NCI-H510A (cell line): ENCODE measurements at places on chromosomes 2 and 18.

- no peak for DNase-seq
These were observed 453.3 kb upstream of the SALL3 start for GRCh38 chr18:78526275-78526674.

- no peak for DNase-seq
These were observed 43.7 kb upstream of the NYAP2 start for GRCh38 chr2:225355788-225356187.

DNA sequence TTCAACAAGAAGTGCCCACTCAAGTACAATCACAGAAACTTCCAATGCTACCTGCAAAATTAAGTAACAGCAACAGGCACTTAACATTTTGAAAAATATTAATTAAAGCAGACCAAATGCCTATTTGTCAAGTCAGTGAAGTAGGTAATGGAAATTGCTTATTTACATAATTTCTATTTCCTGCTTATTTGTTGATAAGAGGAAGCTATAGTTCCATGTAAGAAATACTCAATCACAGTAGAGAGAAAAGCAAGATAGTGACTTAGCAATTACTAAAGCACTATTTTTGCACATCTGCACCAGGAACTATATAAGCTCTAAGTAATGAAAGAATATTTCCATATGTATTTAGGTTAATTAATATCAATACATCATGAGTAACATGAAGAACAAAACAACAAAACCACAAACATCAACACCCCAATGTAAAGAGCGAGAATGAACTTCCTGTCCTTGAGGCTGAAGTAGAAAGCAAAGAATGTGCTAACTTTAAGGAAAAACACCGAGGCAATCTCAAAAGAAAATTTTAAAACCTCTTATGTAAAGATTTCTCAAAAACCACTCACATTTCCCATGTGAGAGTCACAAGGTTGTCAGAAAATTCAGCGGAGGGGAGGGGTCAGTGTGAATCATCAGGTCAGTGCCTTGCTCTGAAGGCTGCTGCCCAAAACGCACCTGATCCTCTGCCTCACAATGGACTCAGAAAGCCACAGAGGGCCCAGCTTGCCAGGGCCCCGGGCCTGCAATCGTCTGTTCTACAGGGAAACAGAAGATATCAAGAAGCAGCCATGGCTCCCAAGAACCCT, 12.5 kb downstream of the NPC1 start:
- DNase-seq: no peak

- DNase-seq: no peak
These were observed 206.6 kb downstream of the HAUS1 start for GRCh38 chr18:46310675-46311345.

- DNase-seq: no peak
These were observed 139.5 kb downstream of the LRRC30 start for GRCh38 chr18:7370375-7370774.

DNA sequence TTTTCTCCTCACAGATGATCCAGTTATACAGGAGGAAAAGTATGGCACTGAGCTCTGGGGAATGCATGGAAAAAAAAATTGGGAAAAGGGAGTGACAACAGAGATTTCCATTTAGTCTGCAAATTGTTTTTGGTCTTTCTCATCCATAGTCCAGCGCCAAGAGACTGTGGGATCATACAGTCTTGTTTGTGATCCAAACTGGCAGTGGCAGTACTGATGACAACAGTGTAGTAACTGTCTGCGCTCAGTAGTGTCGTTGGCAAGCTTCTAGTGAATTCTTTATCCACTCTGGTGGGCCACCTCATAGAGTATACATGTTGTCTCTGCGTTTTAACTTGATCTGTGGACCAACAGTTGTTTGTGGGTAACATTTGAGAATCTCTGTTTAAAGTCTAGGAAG, 37.9 kb downstream of the GALNT1 start:
- DNase-seq: no peak

DNA sequence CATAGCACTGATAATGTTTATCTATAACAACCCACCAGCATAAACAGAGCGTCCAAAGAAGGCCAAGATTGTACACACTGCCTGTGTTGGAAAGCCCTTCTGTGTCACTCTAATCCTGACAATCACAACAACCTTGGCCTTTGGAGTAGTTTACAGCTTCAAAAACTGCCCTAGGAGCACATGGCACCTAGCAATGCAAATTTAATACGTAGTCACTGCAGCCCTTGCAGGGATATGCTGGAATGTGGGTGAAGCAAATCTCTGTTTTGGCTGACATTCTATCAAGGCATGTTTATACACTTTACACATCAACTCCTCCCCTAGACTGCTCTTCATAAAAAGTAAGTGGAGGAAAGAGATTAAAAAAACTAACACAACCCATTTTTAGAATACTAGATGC, 66.8 kb downstream of the GRB14 start:
- no peak for DNase-seq
